Urinary bladder (tissue), 4 donors: ENCODE measurements at places on chromosomes 7 and 10.
A peak's percentile ranks its signal among the peaks of the same experiment; 100 is the strongest.

GRCh38 chr7:64863969-64864368 lies 39.1 kb upstream of the ZNF273 start:
- no peak for DNase-seq

DNA sequence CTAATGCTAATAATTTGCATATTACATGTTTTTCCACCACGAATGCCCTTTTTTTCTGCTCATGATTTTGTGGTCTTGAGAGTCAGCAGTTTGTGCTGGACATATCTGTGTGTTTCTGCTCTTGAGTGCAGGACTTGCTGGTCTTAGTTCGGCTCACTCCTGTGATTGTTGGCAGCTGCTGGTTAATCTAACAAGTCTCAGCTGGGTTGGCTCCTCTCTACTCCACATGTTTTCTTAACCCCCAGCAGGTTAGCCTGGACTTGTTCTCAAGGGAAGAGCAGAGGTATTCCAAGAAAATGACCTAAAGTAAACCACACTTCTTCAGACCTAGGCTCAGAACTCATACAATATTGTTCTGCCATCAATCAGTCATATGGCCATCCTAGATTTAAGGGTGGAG lies 1238.9 kb downstream of the XPNPEP1 start:
- DNase-seq = no peak

DNA sequence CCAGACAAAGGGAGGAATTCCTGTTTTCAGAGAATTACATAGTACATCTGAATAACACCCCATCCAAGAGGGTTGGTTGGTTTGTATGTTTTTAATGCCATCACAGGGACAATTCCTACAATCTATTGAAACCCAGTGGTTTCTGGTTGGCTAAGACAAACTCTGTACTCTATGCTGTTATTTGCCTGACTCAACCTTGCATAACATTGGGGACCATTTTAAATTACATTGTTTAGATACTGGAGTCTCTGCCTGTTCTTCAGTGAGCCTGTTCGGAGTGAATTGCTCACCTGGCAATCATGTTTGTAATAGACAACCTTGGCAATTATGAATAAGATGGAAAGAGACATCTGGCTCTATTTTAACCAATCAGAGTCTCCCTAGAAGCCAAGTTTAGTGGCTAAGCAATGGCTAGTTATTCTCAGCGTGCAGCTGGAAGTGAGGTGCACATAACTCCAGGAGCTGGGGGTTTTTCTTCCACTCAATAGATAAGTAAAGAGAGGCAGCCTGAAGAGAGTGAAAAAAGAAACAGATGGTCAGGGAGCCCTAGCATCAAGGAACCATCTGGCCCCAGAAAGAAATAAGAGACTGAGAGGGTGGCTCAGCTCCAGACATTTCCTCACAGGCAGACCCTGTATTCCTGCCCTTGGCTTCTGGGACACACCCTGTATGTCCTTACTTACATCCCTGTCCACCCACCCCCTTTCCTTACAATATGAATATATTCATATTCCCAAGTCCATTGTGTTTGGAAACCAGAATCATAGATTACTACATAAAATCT lies 21.2 kb upstream of the SLC35G1 start:
- no peak for DNase-seq

DNA sequence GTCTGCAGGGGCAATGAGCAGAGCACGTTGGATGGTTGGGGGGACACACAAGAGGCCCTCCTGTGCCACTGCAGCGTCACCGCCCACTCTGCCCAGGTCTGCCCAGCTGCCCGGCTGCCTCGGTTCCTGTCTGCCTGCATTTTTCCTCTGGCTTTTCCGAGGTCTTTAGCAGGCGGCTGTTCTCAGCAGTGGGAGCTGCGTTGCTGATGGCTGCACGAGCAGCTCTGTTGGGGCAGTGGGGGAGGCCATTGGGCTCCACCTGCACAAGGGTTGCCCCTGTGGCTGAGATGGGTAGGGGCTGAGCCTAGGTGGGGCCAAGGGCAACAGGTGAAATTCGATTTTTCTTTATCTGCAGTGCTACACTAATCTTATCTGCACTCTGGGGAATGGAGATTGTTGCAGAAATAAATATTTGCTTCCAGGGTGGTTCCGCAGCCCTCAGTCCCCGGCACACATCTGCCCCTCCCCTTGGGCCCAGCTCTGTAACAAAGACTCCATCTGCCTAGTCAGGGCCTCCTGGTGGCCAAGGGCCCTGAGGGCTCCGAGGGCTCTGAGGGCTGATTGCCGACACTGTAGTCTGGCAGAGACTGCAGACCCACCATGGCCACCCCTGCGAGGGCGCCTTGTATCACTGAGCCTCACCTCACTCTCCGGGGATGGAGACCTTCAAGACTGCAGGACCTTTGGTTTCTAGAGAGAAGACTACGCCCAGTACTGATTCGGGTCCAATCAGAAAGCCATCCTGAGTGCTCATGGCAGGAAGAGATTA lies 141.7 kb upstream of the SHH start:
- DNase-seq = no peak

GRCh38 chr7:130008941-130009847 lies 42.0 kb downstream of the ZC3HC1 start:
- no peak for DNase-seq

- DNase-seq = no peak
Measured at GRCh38 chr7:66557214-66558200, 71.2 kb upstream of the KCTD7 start.

- DNase-seq = no peak
Measured at GRCh38 chr7:81519886-81520285, 250.0 kb downstream of the HGF start.

DNA sequence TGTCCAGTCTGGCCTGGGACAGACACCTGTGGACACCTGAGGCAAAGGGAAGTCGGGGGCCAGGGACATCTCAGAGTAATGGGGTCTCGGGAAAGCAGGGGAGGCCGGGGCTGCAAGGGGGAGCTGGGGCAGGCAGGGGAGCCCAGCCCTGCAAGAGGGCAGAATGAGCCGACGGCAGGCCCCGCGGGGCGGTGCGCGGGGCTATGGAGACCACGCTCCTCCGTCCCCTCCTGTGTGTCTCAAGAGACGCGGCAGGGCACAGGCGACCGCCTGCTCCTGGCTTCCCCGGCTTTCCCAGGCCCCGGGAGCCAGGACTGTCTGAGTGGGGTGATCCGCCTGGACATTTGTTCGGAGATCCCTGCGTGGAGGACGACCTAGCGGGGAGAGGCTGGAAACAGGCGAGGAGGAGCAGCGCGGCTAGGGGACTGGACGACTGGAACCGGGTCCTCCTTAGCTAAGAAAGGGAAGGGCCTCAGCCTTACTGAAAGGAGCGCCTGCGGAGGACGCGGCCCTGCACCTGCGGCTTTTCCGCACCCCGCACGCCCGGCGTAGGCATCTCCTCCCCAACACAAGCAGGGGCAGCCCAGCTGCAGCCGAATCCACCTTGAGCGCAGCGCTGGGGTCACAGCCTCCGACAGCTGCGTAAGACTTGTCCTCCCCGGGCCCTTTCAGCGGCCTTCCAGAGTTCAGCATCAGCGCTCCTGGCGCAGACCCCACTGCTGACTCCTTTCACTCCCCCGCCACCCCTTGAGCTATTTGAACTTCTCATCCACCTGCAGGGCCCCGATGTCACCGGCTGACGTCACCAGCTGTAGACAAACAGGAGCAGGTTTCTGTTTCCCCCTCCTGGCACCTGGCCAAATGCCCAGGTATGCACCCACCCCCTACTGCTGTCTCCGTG lies 176.4 kb downstream of the ZNF248 start:
- DNase-seq = no peak

DNA sequence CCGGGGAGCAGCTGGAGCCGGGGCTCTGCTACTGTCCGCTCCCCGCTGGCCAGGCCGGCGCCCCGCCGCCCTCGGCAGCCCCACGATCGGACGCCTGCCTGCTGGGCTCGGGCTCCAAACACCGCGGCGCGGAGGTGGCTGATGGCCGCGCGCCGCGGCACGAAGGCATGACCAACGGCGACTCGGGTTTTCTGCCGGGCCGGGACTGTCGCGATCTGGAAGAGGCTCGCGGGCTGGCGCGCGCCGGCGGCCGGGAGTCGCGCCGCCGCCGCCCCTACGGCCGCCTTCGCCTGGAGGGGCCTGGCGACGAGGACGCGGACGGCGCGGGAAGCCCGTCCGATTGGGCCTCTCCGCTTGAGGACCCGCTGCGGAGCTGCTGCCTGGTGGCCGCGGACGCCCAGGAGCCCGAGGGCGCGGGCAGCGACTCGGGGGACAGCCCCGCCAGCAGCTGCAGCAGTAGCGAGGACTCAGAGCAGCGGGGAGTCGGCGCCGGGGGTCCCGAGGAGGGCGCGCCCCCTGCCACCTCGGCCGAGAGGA lies 570 bp downstream of the TBC1D12 start:
- DNase-seq = no peak

- no peak for DNase-seq
Measured at GRCh38 chr7:19872094-19872493, 98.7 kb upstream of the TMEM196 start.

GRCh38 chr7:10913457-10913856 lies 60.2 kb upstream of the PHF14 start:
- DNase-seq = no peak

GRCh38 chr10:121639416-121639815 lies 41.2 kb upstream of the FGFR2 start:
- no peak for DNase-seq

DNA sequence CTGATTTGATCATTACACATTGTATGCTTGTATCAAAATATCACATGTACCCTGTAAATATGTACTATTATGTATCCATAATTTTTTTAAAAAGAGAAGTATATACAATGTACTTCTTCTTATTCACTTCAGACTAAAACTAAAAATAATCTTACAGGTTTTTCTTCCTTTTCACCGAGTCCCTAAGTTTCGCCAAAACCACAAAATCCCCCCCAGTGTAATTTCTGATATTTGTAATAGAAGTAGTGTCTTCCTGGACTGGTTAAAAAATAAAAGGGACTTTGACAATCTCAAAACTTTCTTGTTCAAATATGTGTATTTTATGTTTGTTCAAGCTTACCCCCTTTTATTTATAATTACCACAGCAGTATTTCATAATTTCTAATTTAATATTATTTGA lies 23.9 kb downstream of the EPC1 start:
- DNase-seq = no peak

GRCh38 chr10:110444004-110444337 lies 53.7 kb upstream of the DUSP5 start:
- no peak for DNase-seq

DNA sequence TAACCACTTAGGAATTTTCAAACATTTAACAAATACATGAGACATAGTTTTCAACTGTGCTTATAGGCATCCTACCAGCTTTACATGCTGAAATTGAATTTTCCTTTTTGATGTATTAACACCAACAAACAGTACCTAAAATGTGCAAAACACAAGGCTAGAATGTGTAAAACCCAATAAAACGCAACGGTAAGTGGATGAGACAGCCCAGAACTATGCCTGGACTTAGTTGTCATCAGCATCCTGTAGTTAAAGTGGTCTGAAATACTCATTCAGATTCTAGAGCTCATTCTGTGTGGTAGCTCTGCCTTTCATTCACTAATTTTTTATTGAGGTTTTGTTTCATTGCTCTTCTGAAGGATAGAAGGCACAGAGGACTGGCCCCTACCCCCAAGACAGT lies 137.1 kb downstream of the BMPER start:
- DNase-seq = no peak

GRCh38 chr10:10658172-10658785 lies 359.4 kb upstream of the CELF2 start:
- DNase-seq = peak; percentile 40

- DNase-seq = no peak
Measured at GRCh38 chr7:79009647-79010046, 443.8 kb downstream of the MAGI2 start.

DNA sequence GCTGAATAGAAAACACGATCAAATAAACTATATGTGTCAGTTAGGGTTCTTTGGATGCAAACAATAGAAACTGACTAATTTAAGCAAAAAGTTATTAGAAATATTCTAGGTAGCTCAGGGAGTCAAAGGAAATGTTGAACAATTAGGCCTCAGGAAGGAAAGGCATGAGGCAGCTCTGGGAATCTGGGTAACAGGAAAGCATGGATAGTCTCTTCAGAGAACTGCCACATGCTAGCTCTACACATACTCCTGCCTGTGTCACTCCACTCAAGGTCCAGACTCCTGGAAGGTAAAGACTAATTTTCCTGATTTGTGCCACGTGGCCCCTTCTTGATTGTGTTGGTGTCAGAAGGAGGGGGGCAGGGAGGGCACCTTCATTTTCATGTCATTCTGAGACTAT lies 23.8 kb upstream of the PTTG1IP2 start:
- no peak for DNase-seq

DNA sequence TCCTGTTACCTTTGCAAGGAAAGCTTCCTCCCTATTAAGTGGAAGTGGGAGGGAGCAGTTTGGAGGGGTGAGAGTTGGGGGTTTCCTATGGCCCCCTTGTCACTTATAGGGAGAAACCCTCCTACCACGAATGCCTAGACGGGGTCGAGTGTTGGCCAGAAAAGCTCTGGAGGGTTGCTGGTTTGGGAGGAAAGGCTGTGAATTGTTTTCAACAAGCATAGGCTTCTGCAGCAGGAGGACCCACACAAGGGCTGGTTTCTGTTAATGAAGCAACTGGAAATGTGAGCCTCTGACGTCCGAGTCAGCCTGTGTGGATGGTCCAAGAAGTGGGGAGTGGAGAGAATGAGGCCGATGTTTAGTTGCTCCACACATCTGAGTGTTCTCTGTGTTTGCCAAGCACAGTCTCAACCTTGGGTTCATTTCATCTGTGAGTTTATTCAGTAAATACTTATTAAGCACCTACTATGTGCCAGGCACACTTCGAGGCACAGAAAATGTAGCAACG lies 37.3 kb upstream of the LEP start:
- DNase-seq = no peak

GRCh38 chr10:123726836-123727235 lies 60.7 kb downstream of the GPR26 start:
- DNase-seq = no peak

DNA sequence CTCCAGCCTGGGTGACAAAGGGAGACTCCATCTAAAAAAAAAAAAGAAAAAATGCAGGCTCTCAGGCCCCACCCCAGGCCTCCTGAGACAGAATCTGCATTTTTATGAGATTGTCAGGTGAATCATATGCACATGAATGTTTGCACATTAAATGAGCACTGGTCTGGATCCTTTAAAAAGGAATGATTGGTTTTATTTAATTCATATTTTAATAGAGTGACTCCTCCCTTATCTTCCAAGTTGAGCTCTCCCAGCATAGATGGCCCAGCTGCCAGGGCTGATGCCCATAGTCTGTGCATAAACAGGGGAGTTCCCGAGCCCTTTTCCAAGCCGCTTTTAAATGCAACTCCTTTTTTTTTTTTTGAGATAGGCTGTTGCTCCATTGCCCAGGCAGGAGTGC lies 28.5 kb downstream of the CUX1 start:
- DNase-seq = no peak
